ENCODE measurements at places on chromosomes 3 and 15.

DNA sequence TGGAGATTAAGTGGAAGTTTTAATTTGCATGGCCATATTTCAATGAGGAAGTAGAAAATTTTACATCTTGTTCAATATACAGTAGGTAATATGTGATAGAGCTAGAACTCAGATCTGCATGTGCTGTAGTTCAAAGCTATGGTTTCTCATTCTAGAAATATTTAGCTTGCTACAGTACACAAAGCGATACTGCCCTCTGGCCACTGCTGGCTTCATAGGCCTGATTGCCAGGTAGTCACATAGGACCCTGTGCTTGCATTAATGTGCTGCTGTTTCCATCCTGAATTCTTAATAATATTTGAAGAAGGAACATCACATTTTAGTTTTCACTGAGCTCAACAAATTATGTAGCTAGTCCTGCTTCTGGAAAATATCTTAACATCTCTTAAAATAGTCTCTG, 87.0 kb downstream of the PLSCR2 start:
- DNase-seq: no peak

GRCh38 chr15:96079882-96080281, 250.6 kb upstream of the NR2F2 start:
- no peak for DNase-seq

DNA sequence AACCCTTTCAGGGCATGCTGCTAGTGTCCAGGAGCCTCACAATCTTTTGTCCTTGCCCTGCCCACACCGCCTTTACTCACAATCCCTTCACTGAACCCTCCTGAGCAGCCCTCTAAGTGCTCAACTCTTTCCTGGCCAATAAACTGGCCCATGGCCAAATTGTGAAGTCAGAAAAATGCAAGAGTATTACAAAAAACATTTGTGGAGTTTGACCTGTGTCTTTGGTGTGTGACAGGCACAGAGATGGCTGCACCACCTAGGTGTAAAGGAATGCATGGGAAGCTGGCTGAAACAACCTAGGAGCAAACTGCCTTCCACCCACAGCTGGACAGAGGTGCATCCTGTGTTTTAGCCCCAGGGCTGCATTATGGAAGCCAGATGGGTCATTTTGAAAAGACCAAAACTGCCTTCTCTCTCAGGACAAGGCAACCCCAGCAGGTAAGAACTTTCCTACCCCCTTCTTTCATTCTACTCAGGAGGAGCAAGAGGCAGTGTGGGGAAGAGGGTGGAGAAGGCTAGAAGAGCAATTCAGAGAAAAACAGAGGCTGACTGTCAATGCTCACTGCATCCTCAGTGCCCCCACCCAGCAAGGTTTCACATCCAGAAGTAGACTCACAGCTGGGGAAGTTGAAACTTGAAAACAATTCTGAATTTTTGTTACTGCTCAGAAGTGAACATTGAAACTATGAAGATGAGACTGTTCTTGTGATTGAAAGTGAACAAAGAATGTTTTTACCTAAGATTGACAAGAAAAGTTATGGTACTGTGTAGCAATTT, 78.6 kb downstream of the TRIM42 start:
- no peak for DNase-seq

DNA sequence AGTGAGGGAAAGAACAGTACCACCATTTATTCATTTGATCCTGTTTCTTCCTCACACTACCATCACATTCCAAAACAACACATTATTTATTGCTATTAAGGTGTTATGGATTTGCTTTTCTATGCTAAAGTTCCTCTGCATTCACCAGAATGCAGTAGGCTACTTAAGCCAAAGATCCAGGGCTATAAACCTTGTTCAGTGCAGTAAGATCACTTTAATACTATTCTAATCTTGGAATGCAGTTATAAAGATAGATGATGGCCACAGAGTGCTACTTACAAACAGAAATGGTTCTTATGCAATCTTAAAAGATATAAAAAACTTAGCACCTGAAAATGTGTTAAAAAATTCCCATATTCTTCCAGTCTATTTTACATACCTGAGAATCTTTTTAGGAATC, 107.5 kb upstream of the TSPAN3 start:
- no peak for DNase-seq

DNA sequence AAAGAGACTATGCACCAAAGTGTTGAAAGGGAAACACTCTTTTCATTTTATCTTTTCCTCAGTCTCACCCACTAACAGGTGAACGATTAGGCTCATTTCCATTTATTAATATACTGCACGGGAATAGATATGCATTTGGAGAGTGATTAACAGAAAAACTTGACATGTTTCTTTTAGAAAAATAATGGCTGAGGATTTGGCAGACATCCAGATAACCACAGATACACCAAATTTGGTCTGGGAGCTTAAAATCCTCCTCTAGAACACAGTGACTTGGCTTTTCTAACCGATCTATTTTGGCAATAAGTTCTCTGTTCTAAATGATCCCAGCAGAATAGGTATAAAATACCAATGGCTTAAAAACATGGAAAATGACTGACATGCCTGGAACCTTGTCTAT, 459.3 kb upstream of the SGO1 start:
- no peak for DNase-seq

DNA sequence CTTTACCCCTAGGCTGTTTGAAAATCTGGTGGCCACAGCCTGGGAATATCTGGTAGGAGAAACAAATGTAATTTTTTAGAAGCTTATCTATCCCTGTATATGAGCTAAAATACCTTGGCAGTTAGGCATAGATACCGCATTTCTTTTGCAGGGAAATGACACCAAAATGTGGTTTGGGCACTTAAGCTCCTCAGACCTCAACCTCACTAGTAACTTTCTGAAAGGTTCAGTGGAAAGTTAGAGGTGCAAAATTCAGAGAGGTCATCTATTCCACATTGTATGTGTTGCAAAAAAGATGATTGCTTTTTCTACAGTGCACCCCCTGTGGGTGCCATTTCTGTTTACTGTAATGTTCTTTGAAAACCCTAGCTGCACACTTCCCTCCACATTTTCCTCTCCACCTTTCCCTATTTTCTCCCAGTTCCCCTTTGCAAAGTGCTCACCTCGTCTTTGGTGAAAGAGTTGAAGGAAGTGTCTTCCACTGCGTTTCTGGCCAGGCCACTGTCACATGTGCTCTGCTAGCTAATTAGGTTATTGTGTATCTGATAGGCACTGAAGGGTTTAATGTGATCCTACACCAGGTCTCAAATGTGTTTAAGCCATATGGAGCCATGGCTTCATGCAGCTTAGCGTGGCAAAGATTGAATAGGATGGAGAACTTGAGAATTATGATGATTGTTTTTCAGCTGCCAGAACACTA, 1.3 kb downstream of the SACM1L start:
- no peak for DNase-seq

- DNase-seq: no peak
Observed at GRCh38 chr15:70016511-70016994, 81.2 kb downstream of the TLE3 start.

DNA sequence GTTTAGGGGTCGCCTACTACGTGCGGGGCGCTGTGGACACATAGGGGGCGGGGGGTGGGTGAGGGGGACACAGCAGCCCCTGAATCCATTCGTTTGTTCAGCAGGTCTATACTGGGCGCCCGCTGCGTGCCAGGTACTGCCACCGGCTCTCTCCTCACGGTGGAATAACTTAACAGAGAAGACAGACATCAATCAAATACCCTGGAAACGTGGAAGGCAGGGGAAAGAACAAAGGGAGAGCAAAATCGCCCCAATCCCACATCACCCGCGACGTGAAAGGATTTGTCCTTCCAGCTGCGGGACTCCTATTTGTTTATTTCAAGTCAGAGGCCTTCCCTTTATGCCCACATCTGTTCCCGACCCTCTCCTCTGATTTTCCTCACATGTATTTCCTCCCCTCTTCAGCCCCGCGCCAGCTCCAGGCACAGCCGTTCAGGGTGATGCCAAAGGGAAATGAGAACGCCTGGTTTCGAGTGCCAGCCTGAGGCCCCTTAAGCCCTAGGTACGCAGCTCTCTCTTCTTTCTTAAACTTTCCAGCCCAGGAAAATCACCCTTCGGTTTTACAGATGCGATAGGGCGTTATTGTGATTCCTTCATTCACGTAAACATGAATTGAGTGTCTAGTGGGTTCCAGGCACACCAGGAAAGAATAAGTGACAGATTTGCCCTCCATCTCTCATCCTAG, 726 bp upstream of the PROK2 start:
- DNase-seq: no peak

DNA sequence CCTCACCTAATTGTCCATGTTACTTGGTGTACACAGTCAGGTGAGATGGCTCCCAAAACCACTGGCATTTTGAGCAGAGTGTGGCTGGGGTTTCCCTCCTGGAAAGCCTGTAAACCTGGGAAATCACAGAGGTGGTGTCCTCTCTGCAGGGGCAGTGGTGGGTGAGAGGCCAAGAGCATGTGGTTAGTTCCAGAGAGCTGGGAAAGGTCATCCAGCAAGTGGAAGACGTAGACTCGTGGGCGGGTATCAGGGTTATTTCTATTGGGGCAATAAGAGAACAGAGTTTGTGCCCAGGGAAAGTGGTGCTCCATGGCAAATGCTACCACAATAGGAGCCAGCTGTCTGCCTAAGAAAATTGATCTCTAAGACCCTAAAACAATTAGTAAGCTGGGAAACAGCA, 44.6 kb upstream of the LIMD1 start:
- no peak for DNase-seq

- no peak for DNase-seq
Observed at GRCh38 chr3:77685713-77686112, 645.8 kb downstream of the ROBO2 start.

DNA sequence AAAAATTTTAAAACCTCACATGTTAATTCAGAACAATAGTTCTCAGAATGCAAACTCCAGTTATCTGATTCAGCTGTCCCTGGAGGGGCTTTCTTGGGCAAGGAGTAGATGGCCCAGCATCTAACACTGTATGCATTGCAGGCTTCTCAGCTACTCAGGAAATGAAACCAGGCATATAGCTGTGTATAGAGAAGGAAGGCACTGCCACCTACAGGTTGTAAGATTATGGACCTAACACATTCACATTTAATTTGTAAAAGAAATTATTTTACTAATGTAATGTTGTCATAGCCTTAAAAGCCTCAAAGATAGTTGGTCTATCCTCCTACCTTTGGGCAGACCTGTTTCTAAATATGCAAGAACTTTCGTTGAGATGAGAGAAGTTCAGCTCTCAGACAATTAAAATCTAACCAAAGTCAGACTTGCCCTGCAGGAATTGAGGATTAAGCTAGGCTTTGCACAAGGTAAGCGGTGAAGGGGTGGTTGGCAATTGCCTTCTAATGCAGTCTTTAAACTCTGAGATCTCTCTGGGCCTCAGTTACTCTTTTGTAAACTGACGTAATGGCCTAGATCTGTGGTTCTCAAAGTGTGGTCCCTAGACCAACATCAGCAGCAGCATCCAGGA, 132.8 kb upstream of the SLC24A5 start:
- peak; percentile 6 for DNase-seq

DNA sequence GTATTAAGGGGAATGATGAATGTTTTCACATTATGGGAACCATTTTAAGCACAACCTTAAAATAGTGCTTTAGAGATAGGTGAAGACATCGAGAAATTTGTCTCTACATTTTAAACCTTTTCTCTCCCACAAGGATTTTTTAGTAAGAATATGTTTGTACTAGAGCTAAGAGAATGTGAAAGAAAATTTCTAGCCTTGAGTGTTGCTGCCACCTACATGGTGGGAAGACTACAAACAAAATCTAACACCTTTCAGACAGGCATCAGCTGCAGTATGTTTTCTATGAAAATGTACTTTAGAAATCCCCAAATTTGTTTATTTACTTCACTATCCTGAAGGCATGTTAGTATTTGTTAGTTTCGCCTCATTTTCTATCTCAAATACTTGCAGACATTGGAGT, 247.4 kb downstream of the WDR72 start:
- DNase-seq: no peak

GRCh38 chr3:11185564-11186317, 31.4 kb downstream of the HRH1 start:
- DNase-seq: peak; percentile 91

DNA sequence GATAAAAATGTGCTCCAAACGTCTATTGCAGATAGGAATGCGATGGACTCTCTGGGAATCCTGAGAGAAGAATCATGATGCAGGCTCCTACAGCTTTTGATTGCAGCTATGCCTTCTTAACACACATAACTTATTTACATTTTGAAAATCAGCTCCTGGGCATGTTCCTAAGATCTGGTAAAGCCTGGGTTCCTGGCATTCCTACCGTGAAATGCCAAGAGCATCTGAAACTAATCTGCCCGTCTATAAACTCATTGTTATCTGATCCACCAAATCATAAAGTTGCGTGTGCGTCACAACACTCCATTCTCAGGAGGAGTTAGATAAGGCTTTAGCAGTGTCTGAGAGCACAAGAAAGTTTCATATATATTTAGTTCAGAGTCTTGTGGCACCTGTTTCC, 79.0 kb upstream of the VGLL3 start:
- no peak for DNase-seq

DNA sequence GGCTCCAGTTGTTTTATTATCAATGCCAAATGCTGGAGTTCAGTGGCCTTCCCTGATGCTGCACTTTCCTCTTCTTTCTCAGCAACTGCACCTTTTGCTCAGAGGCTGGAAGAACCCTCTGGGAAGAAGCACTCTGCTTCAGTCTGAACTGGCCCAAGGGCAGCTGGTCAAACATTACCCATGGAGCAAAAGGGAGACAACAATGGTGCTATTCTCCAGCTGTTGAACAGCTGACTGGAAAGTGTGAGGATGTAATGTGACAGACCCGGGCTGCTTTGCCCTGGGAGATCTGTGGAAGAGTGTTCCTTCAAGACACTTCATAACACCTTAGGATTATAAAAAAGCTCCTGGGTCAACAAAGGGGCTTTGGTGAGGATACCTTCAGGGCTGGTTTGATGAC, 84.9 kb downstream of the EPHB1 start:
- no peak for DNase-seq

GRCh38 chr3:101941318-101942040, 92.2 kb downstream of the NFKBIZ start:
- no peak for DNase-seq

All from GM04503 (cell line).